ENCODE measurements at places on chromosomes 2 and 18.

DNA sequence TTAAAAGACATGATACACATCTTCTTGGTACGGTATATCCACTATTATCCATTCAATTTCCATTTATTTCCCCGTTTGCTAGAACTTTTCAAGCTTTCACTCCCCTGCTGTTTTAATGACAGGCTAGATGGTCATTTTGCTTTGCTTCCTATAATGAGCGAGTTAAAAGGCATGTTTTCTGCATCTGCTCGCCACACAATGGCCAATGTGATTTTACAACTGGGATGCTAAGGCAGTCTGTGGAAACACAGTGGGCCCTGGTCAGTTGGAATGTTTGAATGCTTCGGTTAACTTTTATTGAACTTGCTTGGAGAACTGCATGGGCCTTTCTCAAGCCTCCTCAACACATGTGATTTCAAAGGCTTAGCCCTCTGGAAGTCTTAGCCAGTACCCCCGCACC lies 48.4 kb upstream of the TNP1 start:
- DNase-seq: no peak

- DNase-seq: no peak
Observed at GRCh38 chr2:133240491-133241223, 327.6 kb downstream of the NCKAP5 start.

GRCh38 chr2:197164141-197164754 lies 146.3 kb downstream of the ANKRD44 start:
- DNase-seq: no peak

GRCh38 chr18:11502368-11502767 lies 107.0 kb upstream of the SLC35G4 start:
- DNase-seq: no peak

- no peak for DNase-seq
Observed at GRCh38 chr2:179536185-179536584, 271.6 kb upstream of the SESTD1 start.

DNA sequence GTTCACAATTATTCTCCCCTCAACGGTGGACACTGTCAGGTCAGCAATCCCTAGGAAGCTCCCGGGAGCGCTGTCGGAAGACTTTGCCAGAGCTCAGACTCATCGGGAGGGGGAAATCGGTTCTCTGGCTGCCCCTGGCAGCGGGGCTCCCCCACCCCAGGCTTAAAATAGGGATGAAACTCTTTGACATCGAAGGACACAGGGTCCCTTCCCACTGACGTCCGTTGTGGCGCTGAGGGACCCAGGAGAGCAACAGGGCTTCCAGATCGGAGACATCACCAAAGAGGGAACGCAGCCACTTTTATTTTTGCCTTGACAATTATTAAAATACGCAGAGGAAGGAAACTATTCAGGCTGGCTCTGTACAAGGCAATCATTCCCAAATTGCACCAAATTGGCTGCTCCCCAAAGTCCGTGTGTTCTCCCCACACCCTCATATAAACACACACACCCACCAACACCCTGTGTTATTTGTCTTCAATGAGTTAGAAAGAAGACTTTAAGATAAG lies 249.0 kb downstream of the CDH20 start:
- no peak for DNase-seq

GRCh38 chr2:176931588-176932563 lies 280.7 kb upstream of the HNRNPA3 start:
- no peak for DNase-seq

DNA sequence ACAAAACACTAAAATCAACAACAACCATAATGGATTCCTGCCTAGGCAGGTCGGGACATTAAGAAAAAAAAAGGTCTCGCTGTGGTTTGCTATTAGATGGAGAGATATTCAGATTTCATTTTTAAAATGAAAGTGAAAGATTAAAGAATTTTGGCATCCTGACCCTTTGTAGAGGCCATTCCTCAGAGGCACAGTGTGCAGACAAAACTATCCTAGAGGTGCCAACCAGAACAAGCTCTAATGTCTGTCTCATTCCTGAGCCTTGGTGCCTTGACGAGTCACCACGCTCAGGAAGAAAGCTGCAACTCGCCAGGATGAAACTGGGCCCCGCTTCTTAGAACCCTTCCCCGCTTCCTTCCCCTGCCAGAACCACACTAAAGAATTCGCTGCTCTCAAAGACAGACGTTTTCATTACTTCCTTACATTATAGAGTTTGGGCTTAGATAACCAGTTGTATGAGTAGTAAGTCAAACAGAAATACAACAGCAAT lies 156.0 kb downstream of the TGIF1 start:
- DNase-seq: no peak

DNA sequence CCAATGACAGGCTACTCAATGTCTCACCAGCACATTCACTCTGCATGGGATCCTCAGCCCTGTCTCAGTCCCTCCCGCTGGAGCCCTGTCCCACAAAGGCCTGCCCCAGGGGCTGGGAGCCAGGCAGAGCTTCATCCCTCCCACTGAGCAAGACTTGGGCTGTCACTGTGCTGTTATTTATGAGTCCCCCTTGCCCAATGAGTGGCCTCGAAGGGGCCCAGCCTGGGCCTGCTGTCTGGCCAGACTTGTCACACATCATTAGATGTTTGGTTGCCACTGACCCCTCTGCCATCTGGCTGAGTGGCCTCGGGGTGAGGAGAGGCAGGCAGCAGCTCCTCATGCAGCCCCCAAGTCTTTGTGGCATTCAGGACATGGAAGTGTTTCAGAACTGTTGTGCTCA lies 330.6 kb upstream of the SKOR2 start:
- DNase-seq: no peak

GRCh38 chr2:157899125-157899839 lies 23.2 kb upstream of the ACVR1 start:
- no peak for DNase-seq

GRCh38 chr2:81249152-81249551 lies 944.6 kb upstream of the LRRTM1 start:
- no peak for DNase-seq

- no peak for DNase-seq
Observed at GRCh38 chr2:88709181-88709631, 17.7 kb downstream of the RPIA start.

- peak; percentile 86 for DNase-seq
Observed at GRCh38 chr2:28751252-28751955, at the start of gene PPP1CB. TSS of gene PPP1CB (plus strand) at chr2:28751830. CDS start at chr2:28752125, 295 bp downstream.

- DNase-seq: no peak
Observed at GRCh38 chr2:204112084-204112770, 175.7 kb downstream of the ICOS start.

DNA sequence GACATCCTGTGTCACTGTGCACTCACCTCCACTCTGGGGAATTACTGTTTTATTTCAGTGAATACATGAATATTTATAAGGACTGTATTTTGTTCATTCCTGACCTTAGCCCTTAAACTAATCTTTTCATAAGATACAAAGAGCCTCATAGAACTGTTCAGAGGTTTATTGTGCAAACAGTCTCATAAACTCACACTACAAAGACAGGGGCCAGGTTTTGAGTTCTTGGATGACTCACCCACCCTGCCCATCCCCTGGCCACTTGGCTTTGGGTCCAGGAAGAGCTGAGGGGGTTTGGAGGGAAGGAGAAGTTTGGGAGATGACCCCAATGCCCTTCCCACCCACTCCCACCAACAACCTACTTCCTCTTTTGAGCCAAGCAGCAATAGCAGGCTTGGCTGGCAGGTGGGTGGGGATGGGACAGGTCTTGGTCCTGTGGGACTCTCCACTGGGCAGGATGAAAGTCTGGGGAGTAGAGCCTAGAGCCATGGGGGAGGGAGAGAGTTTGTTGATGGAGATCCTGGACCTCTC lies 43.1 kb upstream of the IL1R2 start:
- no peak for DNase-seq

- DNase-seq: no peak
Observed at GRCh38 chr2:161139098-161139987, 20.9 kb upstream of the TANK start.

Data from activated CD8-positive, alpha-beta memory T cell treated with anti-CD3 and anti-CD28 coated beads for 1 hour (primary cell).